ENCODE measurements at places on chromosomes 2 and 18.

GRCh38 chr18:58290116-58290695 is 246.2 kb downstream of the NEDD4L start:
- no peak for DNase-seq

DNA sequence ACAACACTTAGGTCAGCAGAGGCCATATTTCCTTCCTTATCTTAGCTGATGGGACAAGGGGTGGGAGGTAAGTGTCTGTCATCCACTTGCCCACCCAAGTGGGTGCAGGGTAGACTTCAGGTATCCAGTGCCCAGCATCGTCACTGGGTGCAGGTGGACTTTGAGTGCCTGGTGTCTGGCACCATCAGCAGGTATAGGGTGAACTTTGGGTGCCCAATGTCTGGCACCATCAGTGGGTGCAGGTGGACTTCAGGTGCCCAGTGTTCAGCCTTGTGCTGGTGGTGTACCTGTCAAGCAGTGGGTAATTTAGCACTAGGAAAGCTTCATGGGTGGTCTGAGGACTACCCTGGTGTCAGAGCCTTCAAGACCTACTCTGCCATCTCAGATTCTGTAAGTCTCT is 175.6 kb downstream of the SEPTIN10 start:
- no peak for DNase-seq

DNA sequence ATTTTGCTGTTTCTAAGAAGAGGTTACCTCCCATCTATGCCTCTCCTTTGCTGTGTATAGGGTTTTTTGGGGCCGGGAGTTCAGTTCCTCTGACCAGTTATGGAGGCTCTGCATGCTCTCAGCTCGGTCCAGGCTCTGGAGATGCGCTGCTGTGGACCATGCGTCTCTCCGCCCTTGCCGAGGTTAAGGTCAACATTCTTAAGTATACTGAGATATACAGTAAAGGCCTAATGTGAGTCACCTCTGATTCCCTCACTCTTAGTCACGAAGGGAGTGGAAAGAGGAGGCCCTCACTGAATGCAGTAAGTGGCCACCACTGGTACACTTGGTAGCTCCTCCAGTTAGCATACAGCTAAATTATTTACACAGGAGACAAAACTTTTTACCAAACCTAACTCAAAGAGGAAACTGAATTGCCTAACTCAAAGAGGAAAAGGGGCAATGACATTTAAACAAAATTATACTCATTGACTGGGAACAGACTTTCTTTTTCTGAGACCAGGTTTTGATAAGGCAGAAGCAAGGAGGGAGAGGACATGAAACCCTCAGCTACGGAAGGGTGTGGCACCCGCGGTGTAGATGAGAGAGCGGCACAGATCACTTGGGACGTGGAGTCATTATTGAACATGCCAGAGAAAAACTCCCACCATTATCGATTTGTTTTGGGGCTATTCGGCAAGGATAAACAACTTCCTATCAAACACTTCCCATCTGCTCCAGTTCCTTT is 98.7 kb downstream of the COPS8 start:
- DNase-seq: peak; percentile 89

DNA sequence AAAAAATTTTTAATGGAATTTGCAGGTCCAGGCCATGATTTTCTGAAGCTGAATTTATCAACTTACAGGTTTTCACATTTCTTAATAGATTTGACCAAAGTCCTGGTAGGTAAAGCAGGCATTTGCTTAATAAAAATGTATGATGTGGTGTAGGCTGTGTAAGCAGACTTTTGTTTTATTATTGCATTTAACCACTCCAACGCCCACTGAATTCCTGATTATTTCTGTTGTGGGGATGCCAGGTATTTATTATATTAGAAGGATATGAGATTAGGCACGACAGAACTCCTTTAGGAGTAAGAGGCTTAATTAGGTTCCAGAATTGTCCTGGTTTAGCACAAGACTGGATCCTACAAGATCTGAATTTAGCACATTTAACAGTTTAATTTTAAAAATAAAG is 111.1 kb downstream of the ADCYAP1 start:
- no peak for DNase-seq

- no peak for DNase-seq
Observed at GRCh38 chr2:190235101-190235500, 84.5 kb downstream of the HIBCH start.

- DNase-seq: no peak
Observed at GRCh38 chr2:111665011-111665410, 219.0 kb downstream of the ANAPC1 start.

GRCh38 chr2:76721226-76721625 is 801.0 kb downstream of the LRRTM4 start:
- DNase-seq: no peak

DNA sequence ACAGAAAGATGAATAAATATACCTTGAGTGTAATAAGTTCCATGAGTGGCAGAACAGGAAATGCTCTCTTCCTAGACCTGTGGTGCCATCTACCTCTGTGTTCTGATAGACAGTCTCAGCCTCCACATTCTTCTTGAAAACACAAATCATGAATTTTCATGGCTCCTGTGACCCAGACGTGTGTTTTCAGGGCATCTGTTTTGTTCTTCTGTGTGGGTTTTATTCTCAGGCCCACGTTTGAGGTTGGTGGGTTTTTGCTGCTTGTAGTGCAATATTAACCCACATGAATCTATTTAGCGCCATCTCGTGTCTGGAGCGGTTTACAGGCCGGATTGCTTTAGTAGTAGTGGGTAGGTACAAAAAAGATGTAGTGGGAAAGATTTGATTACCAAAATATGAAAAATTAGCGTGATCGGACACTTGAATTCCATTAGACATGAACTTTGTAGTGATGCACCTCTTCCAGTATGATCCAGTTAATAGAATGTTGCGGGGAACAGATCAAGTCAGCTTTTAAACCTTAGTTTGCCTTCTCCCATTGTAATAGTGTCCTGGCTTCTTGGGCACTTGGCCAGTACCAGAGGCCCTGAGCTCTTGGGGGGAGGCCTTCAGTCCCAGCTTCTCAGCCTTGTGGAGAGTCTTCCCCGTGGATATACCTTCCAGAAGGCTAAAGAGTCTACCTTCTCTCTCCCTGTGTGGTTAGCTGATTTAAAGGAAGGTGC is 256.5 kb downstream of the TPGS2 start:
- DNase-seq: peak; percentile 58

- no peak for DNase-seq
Observed at GRCh38 chr2:190893157-190893556, 12.5 kb downstream of the GLS start.

GRCh38 chr2:239208465-239209180 is 192.2 kb downstream of the HDAC4 start:
- DNase-seq: no peak

- no peak for DNase-seq
Observed at GRCh38 chr2:126238251-126238650, 417.7 kb upstream of the GYPC start.
